Tibial nerve (tissue), 4 donors: ENCODE measurements at places on chromosomes 5 and 9.

DNA sequence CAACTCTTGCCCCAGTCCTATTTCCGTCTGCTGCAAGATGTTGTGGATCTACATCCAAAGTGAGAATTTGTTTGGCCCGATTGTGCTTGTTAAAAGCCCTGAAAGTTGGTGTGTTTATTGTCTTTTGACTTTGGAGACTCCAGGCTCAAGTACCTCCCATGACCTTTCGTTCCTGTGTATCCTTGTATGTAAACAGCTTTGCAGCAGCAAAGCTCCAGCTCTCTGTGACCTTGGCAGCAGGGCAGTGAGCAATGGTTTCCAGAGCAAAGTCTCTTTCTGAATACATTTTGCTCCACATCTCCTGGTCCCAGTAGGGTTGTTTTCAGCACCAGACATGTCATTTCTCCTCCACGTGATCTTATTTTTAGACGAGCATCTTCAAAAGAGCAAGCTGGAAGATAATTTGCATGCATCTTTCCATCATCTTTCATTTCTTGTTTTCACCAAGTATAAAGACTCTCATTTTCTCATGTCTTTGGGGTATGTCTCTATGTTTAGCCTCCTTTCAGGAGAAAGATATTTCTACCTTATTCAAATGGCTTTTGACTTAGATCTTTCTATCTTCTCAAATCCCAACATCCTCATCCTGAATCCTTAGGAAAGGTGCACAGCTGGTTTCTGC, 68.1 kb upstream of the ERCC6L2 start:
- peak; percentile 44 for DNase-seq

DNA sequence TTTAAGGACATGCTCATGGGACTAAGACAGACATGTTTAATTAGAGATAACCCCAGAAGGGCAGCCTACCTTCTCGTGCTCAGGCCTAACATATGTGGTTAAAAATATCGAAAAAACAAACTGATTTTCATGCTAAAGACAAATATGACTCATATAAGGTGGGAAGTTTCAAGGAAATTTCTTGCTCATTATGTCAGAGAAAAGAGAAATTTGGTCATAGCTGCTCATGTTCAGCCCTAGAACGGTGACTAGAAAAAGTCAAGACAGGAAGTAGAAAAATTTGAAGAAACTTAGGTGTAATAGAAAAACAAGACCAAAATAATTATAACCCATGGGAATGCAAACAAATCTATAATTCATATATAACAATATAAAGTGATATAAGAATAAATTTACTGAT, 120.6 kb downstream of the PRDM9 start:
- DNase-seq: no peak

GRCh38 chr5:62030326-62030725, 275.7 kb upstream of the KIF2A start:
- no peak for DNase-seq

DNA sequence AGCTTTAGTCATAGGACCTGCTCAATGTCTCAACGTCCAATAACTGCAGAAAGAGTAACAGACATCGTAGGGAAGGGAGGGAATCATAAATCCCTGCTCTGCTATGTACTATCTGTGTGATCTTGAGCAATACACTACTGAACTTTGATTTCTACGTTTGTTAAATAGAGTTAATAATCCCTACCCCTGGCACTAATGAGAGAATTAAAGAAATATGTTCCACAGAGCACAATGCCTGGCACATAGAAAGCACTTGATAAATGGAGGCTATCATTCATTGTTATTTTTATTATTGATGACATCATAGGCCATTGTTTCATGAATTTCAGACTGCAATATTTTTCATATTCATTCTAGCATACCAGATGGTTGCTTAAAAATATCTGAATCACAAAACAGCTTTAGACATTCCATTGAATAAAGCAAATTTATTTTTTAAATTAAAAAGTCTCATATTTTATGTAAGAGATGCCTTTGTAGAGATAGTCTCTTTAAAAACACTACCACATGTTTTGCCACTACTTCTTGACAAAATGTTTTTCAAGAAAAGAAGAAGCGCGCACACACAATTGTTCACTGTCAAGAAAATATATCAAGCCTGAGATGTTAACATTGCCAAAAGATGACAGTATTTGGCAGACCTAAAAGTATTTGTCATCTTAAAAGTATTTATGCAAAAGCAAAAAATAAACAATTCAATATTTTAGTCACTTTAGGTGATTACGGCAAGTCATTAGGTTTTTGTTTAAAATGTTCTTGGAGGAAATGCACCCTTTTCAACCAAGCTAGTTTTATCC, 108.5 kb downstream of the EBF1 start:
- DNase-seq: no peak

DNA sequence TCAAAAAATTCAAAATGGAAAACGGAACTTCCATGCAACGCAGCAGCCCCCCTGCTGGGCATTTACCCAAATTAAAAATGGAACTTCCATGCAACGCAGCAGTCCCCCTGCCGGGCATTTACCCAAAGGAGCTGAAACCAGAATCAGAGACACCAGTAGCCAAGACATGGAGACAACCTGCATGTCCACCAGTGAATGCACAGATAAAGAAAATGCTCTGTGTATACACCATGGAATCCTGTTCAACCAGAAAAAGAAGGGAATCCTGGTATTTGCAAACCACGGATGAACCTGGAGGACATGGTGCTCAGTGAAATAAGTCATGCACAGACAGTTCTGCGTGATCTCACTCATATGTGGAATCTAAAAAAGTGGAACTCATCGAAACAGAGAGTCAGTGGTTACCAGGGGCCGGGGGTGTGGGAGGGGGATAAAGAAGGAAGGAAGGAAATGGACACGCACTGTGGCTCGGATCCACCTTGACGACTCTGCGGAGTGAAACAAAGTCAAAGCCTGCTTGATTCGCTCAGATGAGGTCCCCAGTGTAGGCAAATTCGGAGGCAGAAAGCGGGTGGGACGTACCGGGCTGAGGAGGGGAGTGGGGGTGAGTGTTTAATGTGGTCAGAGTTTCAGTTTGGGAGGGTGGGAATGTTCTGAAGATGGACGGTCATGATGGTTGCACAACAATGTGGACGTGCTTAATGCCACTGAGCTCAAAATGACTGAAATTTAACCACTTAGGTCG, 40.2 kb upstream of the EXOC3 start:
- DNase-seq: no peak

DNA sequence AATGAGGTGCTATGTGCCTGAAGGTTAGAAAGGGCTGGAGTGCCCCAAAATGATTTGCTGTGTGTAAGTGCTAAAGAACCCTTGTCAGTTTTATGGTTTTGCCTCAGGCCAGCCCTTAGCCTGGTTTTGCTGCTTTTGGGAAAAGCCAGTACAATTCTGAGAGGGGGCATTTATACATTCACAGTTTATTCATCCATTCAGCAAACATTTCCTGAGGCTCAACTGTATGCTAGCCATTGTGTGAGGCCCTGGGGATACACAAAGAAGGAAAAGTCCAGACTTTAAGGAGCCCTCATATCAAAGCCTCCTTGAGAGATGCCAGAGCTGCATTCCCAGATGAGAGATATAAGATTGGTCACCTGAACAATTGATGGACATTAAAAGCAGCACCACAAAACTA, 115.2 kb upstream of the PLCXD3 start:
- DNase-seq: no peak

GRCh38 chr5:146944764-146945616, 66.4 kb upstream of the PPP2R2B start:
- no peak for DNase-seq

- DNase-seq: no peak
These were observed 368.6 kb upstream of the IRX4 start for GRCh38 chr5:2251298-2251697.

DNA sequence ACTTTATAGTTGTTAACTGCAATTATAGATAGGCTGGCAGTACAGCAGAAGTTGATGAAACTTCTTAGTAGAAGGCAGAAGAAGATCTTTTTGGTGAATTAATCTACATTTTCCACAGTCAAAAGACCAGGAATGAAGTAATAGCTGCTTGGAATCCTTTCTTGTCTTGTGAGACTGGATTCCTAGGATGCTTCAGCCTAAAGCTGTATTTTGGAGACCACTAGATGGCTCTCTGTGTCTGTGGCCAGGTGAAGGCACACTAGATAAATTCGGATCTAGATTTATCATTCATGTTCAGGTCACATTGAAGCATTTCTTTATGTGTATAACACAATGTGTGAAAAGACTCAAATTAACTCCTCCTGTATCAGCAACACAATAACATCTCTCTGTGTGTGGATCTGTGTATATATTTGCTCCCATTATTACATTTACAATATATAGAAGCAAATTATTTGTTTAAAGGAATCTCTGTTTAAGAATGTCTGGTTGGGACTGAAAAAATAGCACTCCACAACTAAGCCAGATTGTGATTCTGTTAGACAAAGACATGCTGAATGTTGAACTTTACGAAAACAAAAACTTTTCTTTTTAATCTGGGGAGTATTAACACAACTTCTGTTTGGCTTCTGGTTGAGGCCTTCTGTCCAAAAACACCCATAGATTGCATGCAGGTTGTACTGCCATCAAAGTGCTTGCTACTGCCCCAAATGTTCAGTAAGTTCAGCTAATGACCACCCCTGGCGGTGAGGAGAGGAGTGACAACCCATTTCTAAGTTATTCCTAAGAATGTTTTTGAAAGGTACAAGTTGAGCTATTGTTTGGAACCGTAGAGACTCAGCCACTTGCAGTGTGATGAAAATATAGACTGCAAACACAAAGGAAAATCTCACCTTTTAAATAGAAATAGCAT, 10.6 kb downstream of the GRIN3A start:
- no peak for DNase-seq

DNA sequence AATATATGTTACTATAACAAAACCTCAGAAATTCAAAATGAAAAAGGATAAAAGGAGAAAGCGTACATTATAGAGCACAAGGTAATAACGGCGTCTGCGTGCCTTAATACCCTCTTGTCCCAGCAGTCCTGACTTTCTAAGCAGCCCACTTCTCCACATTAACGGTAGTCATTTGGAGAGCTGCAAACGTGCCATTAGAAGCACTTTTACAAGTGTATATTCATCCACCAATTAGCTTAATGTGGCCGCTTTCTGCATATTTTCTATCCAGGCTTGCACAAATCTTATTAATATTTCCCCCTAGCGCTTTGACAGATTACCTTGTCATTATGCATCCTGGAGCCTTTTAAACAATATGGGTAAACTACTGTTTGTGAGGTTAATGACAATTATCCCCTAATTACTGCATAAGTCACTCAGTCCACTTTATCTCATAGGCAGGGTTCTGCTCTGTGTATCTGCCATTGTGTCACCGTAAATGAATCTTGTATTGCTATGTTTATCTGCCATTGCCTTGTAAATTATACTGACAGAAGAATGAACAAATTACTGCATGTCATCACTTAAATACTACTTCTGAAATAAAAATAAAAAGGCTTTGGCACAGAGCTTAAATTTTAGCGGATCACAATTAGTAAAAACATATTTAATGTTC, 421.3 kb downstream of the BNC2 start:
- DNase-seq: no peak

DNA sequence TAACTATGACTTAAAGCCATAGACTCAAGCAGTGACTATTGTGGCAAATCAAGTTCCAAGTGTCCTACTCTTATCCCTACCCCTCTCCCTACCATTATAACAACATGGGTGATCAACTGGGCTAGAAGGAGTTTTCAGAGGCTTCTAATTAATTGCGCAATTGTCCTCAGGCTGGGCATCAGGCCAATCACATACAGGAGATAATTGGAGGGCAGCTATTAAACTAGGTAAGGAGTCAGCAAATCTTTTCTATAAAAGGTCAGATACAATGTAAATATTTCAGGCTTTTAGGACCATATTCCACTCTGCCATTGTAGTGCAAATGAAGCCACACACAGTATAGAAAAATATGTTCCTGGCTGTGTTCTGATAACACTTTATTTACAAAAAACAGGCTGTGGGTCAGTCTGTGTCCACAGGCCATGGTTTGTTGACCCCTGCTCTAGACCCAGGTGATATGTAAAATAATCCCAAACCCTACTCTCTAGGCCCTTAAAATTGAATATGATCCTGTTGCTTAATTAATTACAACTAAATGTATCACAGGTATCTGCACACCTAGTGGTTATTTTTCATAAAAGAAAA, 141.4 kb upstream of the PIK3R1 start:
- peak; percentile 43 for DNase-seq
